ENCODE measurements at places on chromosomes 7 and 10.
A peak's percentile ranks its signal among the peaks of the same experiment; 100 is the strongest.

DNA sequence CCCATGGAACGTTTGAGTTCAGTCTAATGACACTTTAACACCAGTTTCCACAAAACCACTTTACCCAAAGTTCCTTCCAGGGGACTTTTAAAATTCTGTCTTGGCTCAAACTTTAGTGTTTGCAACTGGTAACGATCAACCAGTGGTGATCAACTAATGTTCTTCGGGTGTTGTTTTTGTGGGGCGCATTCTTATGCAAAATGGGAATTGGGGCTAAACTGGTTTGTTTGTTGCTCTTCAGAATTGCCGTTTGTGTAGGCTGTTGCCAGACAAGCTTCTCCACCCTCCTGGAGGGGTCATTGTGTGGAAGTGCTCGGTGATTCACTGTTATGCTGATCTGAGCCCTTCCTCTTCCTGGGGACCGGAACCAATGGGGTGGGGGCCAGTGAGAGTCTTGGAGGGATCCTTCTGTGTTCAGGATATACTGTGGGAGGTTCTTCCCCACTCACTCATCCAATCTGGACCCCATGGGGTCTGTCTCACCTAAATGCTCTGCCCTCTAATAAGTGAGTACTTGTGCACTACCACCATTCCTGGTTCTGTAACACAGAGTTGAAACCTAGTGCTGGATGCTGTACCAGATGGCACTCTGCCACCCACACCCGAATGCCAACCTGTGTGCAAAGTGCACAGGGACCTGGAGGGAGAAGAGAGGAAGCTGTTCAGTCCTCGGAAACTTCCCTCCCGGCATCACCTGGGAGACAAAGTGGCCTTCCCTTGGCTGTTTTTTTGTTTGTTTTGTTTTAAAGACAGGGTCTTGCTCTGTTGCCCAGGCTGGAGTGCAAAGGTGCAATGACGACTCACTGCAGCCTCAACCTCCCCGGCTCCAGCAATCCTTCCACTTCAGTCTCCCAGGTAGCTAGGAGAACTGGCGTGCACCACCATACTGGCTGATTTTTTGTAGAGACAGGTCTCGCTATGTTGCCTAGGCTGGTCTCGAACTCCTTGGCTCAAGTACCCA is 2.1 kb downstream of the NFE2L3 start:
- DNase-seq, result no peak

DNA sequence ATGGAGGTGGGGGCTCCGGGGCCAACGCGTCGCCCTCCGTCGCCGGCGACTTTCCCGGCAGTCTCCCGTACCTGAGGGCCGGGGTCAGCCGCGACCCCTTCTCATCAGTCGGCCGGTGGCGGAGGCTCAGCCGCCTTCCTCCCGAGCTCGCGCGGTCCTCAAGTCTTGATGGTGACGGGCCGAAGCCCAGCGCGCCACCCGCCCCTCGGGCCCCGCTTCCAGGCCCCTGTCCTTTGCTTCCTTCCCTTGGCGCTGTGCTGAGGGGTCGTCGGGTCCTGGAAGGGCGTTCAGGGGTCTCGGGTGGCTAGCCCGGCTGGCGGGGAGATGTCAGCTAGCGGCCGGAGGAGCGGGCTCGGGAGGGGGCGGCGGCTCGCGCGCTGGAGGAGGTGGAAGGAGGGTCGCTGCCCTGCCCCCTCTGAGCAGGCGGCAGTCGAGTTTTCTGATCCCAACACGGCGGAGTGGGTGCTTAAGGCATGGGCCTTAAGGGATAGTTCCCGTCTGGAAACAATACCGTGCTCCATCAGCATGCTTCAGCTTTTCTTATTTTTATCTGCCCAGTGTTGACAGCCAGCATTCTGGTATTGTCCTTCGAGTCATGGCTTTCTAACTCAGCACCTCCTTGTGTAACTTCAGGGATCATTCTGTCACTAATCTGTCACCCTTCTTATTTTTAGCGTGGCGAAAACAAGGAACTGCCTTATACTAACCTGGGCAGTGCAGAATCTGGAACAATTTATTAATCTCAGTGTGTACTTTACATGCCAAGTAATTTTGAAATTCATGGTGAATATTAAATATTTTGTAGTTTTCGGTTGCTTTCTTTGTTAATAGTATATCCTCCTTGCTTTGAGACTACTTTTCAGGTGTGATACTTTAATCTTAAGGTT is 748 bp downstream of the PHTF2 start:
- DNase-seq, result no peak

GRCh38 chr7:100612730-100613390 is 520 bp downstream of the MOSPD3 start:
- no peak for DNase-seq

- DNase-seq, result peak; percentile 8
Measured at GRCh38 chr7:42690794-42691639, 220.9 kb downstream of the C7orf25 start.

DNA sequence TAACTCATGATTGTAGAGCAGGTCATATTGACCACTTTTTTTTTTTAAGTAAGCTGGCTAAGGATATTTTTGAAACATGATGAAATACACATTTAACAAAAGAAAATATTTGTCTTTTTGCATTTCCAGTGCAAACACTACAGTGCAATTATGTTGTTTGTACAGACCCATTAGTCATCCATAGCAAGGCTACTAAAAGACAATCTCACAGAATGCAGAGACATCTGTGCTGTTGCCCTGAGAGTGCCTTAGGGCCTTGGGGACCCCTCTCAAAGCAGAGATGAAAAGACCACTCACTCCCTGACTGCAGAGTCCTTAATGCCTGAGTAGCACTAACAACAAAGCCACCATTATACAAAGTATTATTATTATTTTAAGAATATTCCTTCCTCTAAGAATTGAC is 104.5 kb downstream of the NRCAM start:
- DNase-seq, result no peak

DNA sequence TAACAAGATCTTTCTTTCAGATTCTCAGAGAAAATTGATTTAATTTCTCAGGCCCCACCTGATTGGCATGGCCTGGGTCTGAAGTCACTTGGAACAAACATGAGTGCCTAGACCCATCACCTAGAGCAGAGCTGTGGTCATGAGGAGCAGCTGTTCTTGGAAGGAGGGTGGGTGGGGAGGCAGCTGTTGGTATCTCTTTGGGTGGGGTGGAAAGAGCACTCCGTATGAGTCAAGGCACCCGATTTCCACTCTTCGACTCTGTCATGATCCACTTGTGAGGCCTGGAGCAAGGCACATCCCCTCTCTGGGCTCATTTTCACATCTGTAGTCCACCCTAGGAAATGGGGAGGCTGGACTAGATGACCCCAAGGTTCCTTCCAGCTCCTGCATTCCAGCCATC is 156.7 kb downstream of the C10orf105 start:
- DNase-seq, result no peak

- no peak for DNase-seq
Measured at GRCh38 chr10:21150166-21150565, 253.1 kb upstream of the NEBL start.

- no peak for DNase-seq
Measured at GRCh38 chr7:125636320-125636962, 706.8 kb upstream of the POT1 start.

- DNase-seq, result no peak
Measured at GRCh38 chr10:103281753-103282152, 4.8 kb downstream of the INA start.

DNA sequence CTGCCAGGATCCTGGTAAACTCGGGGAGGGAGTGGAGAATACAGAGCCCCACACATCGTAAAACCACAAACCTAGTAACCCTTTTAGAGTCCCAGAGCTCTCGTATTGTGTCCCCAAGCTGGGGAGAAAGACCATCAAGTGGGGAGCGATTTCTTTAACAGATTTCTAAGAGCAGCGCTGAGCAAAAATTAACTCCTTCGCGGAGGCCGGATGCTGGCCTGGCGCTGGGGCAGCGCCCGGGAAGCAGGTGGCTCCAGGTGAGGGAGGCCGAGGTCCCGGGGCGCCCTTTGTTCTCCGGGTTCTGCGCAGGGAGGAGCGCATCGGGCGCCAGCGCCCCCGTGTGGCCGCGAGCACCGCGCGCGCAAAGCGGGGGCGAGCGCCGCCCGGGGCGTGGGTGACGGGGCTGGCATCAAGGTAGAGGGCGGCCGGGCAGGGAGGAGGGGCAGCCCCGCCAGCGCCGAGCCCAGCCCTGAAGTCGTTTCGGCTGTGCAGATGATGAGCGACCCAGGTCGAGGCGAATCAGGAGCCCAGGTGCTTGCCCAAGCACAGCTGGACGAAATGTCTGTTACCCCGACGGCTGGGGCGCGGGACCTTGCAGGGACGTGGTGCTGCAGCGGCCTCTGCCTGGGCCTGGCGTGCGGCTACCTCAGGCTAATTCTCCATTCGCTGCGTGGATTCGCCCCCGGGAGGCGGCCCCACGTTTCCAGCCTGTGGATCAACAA is 10.4 kb upstream of the FGFR2 start:
- DNase-seq, result no peak

GRCh38 chr10:95661818-95662217 is 5.3 kb upstream of the ALDH18A1 start:
- no peak for DNase-seq

- DNase-seq, result no peak
Measured at GRCh38 chr7:81457852-81458522, 311.9 kb downstream of the HGF start.

DNA sequence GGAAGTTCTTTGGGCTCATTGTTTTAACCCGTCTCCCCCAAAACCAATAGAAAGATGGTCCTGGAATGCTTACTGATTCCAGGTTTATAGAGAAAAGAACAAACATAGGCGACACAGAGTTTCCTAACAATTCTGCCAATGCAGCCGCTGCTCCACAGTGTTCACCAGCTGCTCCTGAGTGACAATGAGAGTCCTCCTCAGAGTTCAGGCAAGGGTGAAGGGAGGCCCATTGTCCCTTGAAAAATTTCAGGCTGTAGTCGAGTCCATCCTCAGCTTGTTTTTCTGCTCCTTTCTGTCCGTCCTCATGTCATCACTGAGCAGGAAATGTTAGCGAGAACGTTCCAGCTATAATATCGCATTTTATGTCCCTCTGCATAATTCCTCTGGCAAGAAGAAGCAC is 537.6 kb downstream of the TCERG1L start:
- DNase-seq, result no peak

DNA sequence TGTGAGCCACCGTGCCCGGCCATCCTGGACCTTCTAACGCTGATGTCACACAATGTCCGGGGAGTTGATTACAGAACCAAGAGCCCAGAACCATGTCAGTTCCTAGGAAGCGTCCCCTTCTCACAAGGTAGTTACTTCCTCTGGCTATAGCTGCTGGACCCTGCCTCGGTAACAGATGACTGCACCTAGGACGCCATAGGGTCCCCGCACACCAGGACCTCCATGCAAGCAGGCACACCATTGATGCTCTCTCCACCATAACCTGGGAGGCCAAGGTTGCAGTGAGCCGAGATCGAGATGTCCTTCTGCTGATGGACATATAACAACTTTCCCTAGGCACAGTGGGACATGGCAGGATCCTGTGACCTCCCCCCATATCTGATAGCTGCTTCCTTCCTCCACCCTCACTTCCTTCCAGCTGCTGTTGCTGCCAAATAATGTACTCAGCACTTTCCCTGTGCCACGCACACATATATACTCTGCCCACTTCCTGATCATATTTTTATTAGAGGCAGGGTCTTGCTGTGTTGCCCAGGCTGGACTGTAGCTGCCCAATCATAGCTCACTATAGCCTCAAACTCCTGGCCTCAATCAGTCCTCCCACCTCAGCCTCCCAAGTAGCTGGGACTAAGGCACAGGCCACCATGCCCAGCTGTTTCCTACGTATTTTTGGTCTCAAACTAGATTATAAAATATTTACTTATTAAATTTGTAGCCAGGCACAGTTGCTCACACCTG is 3.5 kb upstream of the SNX8 start:
- DNase-seq, result no peak

DNA sequence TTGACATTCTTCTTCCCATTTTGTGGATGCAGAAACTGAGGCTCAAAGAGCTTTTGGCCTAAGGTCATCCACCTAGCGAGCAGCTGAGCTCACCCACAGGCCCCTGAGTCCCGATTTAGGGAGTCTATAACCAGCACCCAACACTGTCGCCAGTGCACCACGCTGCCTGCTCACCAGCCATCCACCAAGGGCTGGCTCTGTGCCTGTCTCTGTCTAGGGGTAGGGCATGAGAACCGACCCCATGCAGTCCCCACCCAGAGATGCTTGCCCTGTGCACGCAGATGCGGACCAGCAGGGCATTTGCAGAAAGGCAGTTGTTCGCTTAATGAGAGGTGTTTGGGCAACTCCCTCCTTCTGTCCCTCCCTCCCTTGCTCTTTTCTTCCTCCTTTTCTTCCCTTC is 97.2 kb downstream of the GRK5 start:
- no peak for DNase-seq

GRCh38 chr10:60148266-60148840 is 241.3 kb downstream of the ANK3 start:
- peak; percentile 23 for DNase-seq

GRCh38 chr7:5545222-5545914 is 121.7 kb upstream of the TNRC18 start:
- DNase-seq, result no peak

DNA sequence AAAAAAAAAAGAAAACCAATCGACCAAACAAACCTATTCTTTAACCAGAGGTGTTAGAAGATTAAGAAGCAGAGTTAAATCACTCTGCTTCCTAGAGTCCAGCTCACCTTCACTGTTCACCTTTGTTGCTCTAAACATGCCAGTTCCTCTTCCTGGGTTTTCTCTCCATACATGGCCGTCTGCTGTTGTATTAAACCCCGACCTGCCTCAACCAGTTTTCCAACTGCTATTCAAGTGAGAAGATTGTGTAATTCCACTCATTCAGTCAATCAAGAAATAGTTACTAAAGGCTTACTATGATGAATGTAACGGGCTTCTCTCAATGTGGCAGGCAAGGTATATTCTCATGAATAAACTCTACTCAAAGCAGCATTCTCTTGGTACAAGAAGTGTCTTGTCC is 8.8 kb downstream of the AASS start:
- no peak for DNase-seq

DNA sequence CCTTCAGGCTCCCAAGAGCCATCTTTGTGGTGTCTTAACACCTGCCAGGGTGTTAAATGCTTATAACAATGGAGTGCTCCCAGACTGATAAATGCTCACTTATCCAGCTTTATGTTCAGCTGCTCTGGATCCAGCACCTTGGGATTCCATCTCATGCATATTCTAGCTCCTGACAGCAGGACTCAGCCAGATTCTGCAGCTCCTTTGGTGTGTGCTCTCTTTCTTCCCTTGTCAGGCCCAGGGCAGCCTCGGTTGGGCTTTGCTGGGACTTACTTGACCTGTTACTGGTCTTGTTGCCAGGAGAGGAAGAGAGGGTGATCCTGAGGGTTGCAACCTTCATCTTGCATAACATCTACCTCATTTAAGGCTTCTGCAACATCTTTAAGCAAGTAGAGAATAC is 59.4 kb upstream of the CCNY start:
- DNase-seq, result no peak

- no peak for DNase-seq
Measured at GRCh38 chr7:130494431-130494858, 2.6 kb downstream of the MEST start.

DNA sequence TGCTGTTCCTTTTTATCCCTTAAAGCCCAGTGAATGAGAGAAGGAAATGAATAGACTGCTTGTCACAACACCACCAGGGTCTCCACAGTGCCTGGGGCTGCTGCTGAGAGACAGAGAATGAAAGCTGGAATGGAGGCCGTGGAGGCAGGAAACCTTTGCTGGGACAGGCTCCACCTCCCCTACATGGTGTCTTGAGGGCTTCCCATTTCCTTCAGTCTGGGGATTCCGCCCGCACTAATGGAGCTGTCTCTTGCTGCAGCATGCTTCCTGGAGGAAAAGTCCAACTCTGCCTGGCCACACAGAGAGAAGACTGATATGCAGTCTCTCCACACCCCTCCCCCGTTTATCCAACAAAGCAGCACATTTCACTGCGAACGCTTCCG is 54.5 kb downstream of the LRRC4 start:
- no peak for DNase-seq

GRCh38 chr10:57973451-57973850 is 294.2 kb downstream of the IPMK start:
- DNase-seq, result no peak
